ENCODE measurements at places on chromosomes 2 and 18.

DNA sequence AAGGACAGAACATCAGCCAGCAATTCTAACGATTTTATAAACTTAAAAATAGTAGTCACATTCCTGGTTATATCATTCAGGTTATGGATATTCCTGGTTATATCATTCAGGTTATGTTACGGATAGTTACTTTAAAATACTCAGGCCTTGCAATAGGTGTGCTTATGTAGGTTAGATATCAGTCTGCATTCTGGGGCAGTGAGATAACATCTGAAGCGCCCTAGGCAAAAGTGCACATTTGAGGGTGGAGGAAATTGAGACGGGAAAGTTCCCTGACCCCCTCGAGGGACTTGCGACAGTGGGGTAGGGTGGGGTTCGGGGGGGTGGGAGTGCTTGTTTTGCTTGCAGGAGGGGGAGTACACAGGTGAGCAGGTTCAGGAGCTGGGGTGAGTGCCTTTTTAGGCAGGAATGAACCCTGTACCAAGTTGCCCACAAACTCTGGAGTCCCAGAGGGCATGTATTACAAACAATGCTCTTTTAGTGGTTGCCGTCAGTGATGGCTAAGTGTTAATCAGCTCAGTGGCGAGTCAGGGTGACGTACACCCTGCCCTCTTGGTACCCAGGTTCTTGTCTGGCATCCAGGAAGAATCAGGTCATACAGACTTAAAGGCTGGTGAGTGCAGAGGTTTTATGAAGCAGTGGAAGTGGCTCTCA, 31.8 kb downstream of the CREG2 start:
- DNase-seq, result no peak

- no peak for DNase-seq
These were observed 50.6 kb downstream of the ST3GAL5 start for GRCh38 chr2:85838181-85838580.

GRCh38 chr2:80592106-80592505, 287.6 kb upstream of the LRRTM1 start:
- no peak for DNase-seq

DNA sequence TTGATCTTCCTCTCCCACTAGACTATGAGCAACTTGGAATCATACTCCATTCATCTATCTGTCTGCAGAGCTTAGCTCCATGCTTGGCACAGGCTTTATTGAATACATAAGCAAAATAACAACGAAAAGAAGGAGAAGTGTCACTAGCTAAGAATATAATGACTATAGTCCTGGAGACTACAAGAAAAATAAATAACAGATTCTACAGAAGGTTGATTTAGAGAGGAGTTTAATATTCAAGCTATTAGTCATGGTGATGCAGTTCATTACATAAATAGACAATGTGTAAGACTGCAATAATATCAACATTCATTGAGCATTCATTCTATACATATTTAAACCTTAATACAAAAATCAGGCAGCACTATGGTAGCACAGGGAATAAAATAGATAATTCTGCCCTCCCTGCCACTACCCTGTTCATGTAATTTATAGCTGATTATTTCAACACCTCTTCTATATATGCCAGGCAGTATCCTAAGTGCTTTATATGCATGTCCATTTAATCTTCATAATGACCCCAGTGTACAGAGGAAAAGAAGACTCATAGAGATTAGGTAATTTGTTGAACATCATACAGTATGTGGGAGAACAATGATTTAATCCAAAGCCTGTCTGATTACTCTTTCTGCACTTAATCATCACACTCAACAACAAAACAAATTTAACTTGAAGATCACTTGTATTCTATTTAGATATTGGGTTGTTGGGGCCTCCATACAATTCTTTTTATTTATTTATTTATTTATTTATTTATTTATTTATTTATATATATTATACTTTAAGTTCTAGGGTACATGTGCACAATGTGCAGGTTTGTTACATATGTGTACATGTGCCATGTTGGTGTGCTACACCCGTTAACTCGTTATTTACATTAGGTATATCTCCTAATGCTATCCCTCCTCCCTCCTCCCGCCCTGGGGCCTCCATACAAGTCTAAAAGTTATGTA, 165.3 kb downstream of the RNF152 start:
- no peak for DNase-seq

- no peak for DNase-seq
These were observed 46.4 kb upstream of the REEP1 start for GRCh38 chr2:86383844-86384243.

DNA sequence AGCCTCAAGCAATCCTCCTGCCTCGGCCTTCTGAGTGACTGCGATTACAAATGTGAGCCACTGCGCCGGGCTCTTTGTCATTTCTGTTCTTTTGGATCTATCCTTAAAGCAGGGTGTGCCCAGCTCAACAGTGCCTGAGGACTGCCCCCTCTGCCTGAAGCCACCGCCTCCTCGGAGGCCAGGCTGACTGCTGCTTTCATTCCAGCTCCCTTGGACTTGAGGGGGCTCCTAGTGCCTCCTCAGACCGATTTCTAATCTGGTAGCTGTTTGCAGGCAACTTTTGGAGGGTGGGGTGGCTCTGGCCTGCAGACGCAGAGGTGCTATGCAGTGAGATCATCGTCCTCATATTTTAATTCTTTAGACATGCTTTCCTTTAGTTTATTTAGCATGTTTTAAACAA, 35.9 kb upstream of the KLF11 start:
- DNase-seq, result no peak

GRCh38 chr2:47063538-47063930, 91.6 kb downstream of the STPG4 start:
- DNase-seq, result no peak

DNA sequence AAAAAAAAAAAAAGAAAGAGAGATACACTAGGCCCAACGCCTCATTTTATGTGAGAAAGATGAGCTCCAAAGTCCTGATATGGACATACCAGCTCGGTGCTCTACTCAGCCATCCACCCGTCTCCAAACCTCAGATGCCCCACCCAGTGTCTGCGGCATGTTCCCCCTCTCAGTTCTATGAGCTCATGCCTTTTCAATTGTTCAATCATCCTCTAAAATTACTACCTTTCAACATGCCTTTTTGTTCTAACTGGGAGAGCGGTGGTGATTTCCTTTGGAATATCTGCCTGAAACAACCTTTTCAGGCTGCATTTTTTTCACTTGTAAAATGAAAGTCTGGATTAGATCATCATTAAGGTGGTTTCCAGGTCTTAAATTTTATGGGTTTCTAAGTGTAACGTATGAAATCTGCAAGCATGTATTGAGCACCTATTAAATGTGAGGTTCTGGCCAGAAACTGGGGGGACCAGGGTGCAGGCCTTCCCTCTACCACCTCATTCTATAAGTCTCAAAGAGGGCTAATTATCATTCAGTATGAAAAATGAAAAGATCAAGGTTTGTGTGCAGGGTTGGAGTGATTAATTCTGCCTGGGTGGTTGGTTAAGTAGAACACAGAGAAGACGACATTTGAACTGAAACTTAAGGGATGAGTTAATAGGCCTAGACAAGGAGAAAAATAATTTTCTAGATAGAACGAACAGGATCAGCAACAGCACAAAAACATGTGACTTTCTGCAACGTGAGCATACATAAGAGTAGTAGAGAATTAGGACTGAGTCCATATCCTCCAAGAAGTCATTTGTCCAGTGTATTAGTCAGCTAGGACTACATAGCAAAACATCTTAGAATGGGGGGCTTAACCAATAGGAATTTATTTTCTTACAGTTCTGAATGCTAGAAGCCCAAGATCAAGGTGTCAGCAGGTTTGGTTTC, 87.4 kb upstream of the GLS start:
- peak; percentile 37 for DNase-seq

DNA sequence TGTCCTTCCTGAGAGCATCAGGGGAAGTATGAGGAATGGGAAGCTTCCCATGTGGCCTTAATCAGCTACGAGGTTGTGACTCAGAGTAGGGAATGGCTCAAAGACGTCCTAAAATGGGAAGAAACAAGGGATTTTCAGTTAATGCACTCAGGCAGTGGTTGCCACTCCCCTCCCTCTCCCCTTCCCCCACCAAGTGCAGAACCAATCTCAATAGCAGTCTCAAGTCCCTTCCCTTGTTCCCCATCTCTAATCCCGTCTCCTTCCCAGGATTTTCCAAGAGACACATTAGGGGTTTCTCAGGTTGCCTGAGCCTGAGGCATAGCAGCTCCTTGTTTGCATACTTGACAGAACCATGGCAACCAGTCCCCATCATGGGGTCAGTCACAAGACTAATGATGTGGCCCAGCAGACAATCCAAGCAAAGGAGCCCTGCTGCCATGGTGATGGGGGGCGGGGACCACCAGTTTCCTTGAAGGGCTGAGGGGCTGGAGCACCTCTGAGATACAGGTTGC, 18.2 kb upstream of the RESP18 start:
- no peak for DNase-seq

- no peak for DNase-seq
These were observed 32.5 kb downstream of the NABP1 start for GRCh38 chr2:191710411-191710900.

GRCh38 chr18:71707985-71708500, 836.1 kb downstream of the CBLN2 start:
- DNase-seq, result no peak

DNA sequence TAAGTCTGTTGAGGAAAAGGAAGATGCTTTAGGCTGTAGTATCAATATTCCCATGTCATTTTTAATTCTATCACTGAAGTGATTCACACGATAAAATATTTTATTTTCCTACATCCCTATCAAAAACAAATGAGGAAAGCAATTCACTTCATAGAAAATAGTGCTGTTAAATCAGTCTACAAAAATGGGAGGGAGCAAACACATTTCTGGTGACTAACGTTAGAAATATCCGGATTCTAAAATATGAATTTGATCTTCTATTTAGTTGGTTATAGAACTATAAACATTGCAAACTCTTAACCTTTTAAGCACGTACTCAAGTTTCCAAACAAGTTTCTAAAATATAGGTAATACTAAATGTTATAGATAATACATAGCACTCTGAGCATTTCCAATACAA, 20.8 kb downstream of the ATF2 start:
- DNase-seq, result no peak

DNA sequence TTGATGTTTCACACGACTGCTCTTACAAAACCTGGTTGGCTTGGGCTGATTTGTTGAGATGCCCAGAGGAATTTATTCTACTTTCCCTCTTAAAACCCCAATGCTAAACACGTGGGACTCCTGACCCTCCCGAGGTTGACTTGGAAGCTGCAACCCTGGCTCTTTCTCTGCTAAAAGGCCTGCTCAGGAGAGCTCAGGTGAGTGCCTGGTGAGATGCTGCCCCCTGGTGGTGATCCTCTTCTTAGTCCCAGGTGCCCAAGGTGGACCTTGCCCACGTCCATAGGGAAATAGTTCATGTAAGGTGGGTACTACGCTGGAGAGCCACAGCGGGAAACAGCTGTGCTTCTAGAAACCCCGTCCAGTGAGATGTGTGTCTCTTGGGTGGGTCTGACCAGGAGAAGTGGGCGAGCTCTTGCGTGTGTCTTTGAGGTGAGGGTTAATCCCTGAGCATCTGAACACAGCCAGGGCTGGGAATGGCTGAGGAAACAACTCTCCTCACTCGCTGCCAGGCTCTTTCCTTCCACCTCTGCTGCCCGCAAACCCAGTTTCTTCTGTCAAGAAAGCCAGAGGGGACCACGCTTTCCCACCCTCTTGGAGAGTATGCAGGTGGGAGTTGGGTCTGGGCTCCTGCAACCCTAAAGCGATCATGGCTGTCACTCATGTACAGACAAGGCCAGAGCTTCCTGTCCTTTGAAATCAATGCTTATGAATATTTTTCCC, 25.5 kb upstream of the PXDN start:
- DNase-seq, result peak; percentile 78

- no peak for DNase-seq
These were observed 45.0 kb downstream of the ARHGAP25 start for GRCh38 chr2:68779595-68779994.

DNA sequence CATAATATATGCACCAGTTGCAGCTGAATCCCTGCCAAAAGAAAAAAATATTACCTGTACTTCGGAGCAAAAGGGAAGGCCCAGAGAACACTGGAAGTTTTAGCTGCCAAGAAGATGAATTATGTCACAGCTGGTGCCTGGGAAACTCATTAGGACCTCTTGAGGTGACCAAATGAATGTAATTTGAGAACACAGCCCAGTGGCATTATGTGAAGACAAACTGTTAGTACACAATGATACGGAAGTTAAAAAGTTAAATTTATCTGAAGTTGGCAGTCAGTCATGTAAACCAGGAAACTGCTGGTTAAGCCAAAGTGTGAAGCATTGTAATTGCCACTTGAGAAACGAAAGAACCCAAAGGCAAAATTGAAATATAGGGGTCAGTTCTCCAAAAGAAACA, 80.7 kb downstream of the EML4 start:
- DNase-seq, result no peak

Measured in activated CD4-positive, alpha-beta T cell treated with anti-CD3 and anti-CD28 coated beads for 36 hours (primary cell).